ENCODE measurements at places on chromosomes 2 and 18.

DNA sequence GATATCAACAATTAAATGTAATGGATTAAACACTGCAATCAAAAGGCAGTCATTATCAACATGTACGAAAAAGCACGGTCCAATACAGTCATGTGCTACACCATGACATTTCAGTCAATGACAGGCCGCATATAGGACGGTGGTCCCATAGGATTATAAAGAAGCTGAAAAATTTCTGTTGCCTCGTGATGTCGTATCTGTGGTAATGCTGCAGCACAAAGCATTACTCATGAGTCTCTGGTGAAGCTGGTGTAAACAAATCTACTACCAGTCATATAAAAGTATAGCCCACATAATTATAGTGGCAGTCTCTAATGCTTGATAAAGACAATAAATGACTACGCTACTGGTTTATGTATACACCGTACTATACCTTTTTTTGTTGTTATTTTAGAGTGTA, 58.4 kb downstream of the RABL2A start:
- DNase-seq: no peak

DNA sequence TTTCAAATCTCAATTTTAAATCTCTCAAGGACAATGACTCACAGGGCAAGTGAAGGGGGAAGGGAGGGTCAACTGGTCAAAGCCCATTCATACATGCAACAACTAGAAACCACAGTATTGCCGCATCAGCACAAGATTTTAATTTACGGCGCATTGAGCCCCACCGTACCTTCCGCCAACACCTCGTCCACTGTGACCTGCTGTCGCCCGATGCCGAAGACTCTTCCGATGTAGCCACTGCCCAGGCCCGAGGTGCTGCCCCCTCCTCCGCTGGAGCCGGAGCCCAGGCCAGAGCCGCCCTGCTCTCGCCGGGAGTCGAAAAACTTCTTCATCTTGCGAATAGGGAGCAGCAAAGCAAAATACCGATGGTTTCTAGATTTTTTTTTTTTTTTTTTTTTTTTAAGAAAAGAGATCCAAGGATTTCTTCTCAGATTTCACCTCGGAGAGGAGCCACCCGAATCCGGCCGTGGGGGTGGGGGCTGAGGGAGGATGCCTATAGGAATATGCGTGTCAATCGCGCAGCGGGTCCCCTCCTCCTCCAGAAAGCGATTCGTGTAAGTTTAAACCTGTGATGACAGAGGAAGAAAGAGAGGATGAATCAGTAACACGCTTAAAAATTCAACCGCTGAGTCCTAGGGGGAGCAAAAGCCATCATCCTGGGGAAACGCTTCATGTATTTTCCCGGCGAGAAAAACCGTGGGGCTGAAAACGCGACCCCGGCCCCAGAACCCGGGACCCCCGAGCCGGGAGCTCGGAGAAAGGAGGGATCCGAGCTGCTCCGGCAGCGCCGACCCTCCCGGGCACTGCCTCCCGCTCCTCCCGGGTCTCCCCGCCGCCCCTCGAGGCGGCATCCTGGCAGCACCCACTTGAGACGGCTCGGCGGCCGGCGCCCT, 584 bp downstream of the AAK1 start:
- DNase-seq: peak; percentile 31

DNA sequence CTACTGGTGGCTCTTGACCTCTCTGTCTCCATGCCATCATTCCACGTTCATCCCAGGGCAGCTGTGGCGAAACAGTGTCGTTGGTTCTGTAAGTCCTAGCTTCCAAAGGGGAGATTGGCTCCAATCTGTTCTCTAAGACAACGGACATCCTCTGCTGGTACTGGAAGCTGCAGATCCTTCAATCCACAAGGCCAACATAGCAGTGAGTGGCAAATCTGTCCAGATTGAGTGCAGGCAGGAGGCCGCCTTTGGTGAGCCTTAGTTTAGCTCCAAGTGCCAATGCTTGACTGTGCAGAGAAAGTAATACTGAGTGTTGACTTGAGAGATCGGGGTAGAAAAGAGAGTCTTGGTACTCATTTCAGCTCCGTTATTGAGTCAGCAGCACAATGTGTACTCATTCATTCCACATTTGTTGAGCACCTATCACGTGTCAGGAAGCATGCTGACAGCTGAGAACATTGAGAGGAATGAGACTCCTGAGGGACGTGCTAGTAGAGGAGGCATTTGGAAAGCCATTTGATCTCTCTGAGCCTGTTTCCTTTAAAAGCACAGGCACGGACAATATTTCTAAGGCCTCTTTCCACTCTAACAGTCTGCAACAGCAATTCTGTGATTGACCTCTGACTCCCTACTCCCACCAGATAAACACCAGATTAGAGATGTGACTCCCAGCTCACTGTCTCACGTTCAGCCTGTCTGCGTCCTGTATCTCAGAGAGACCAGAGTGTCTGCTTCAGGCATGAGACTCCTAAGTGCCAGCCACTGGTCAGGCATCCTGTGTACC, 306.0 kb downstream of the CLIP4 start:
- DNase-seq: no peak

GRCh38 chr2:40072442-40073232, 293.6 kb upstream of the THUMPD2 start:
- no peak for DNase-seq

DNA sequence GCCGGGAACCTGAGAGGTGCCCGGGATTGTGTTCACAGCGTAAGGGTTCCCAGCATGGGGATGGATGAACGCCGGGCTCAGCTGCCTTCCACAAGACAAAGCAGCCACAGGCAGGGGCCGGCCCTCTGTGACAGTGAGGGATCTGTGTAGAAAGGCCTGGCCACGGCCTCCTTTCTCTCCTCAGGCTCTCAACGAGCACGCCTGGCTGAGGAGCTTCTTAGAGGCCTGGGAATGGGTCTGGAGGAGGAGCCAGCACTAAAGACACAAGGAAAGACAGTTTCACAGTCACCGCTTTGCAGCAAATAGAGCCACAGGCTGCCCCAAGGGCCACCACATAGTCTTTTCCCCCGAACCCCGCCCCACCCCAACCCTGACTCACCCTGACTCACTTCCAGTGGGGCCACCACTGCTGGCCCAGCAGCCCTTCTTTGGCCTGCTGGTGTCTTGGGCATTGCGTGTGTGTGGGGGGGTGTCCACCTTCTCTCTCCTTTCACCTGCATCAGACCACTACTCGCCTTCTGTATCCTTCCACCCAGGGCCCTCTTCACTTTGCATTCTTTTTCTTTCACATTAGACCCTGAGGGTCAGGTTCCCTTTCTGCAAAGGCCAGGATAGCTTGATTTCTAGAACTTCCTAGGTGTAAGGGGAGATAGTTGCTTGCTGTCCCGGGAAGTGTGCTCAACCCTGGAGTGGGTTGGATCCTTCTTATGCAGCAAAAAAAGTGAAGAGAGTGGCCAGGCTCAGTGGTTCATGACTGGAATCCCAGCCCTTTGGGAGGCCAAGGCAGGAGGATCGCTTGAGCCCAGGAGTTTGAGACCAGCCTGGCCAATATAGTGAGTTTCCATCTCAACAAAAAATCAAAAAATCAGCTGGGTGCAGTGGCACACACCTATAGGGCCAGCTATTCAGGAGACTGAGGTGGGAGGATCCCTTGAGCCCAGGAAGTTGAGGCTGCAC, 19.3 kb upstream of the HPCAL1 start:
- DNase-seq: no peak

Measured in mucosa of gallbladder (tissue), 1 donor.